ENCODE measurements at places on chromosomes 3 and 15. TPM values are rescaled to one million over a fixed set of nuclear protein-coding genes. Genes with fewer than 3 reads are reported as not detected.

GRCh38 chr3:184332370-184333090, 4.9 kb upstream of the FAM131A start:
- H3K4me3 ChIP-seq = no peak overlapping the region
- H3K27me3 ChIP-seq = no peaks in the 10 kb centered on the region
- peaks cover 8% of the 10 kb centered on the region for H3K4me1 ChIP-seq
- DNase-seq = no peak
- H3K36me3 ChIP-seq = no peaks in the 10 kb centered on the region

DNA sequence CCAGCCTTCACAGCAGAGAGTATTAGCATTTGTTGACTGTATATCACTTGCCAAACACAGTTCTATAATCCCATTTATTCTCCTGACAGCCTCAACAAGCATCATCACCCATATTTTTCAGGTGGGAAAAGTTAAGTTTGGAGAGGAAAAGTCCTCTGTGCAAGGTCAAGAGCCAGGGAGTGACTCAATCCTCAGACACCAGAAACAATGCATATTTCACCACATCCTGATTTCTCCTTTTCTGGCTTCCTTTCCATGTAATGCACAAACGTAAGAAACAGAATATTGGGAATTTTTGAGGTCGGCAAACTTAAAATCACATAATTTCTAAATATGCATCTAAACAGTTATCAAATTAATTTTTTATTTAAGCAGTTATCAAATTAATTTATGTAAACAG, 116.0 kb upstream of the GADL1 start:
- no peaks in the 10 kb centered on the region for H3K4me1 ChIP-seq
- H3K27ac ChIP-seq = no peak overlapping the region
- H3K4me3 ChIP-seq = no peak overlapping the region
- no peaks in the 10 kb centered on the region for H3K27me3 ChIP-seq
- DNase-seq = no peak

Gene HHLA2
- 226 TPM for total RNA-seq

Gene CATSPER2
- 15.7 TPM for total RNA-seq

Gene P3H2
- 39.1 TPM for total RNA-seq

Gene HIGD2B
- total RNA-seq = not detected

Gene HTR3E
- total RNA-seq = not detected

DNA sequence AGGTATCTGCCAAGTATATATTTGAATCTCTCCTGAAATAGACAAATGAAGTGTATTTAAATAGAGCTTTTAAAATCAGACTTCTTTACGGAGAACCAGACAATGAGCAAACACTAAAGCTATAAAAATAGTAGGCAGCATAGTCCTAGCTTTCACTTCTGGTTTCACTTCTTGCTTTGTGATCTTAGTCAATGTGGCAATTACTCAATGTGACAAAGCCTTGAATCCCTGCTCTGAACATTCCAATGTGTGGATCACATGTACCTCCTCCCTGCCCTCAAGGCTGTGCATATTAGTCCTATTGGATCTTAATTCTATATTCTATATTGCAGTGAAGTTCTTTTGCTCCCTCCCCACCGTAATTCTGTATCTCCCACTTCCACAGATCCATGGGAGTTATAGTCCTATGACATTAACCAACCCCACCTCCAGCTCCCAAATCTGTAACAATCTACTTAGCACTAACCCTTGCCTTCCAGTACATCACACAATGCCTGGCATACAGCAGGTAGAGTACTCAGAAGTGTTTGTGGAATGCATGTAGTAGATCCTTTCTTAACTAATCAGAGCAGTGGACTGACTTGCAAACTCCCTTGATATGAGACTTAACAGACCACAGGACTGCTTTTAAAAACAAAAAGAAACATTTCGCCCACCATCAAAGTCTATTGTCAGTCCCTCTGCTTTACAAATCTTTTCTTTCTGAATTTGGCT, 24.3 kb upstream of the CP start:
- H3K27me3 ChIP-seq = no peaks in the 10 kb centered on the region
- peaks cover 6% of the 10 kb centered on the region for H3K4me1 ChIP-seq
- no peaks in the 10 kb centered on the region for H3K36me3 ChIP-seq
- peak overlapping the region; percentile 37 for H3K27ac ChIP-seq

GRCh38 chr3:108067768-108068167, 23.1 kb downstream of the CD47 start:
- no peak overlapping the region for H3K27ac ChIP-seq
- no peak for DNase-seq
- no peak overlapping the region for H3K4me3 ChIP-seq
- no peaks in the 10 kb centered on the region for H3K4me1 ChIP-seq

Gene CCNL1
- total RNA-seq = 422 TPM

GRCh38 chr15:99704444-99704838, 28.8 kb downstream of the LYSMD4 start:
- H3K27ac ChIP-seq = peak overlapping the region; percentile 64
- no peaks in the 10 kb centered on the region for H3K27me3 ChIP-seq
- no peaks in the 10 kb centered on the region for H3K36me3 ChIP-seq
- H3K4me1 ChIP-seq = peaks cover 13% of the 10 kb centered on the region
- DNase-seq = no peak

DNA sequence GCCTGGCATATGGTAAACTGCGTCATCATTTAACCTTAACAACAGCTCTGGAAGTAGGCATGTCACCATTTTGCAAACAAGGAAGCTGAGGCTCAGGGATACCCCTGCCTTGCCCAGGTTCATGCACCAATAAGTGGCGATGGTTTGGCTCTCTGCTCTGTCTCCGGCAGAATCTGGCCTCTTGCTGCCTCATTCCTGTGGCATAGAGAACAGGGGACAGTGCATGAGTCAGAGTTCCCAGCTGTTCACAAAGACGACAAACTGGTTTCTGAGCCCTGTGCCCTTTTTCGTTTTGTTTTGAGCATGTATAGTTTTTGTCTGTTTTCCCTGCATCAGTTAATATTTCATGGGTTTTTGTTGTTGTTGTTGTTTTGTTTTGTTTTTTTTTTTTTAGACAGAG, 236.8 kb downstream of the OPA1 start:
- H3K27ac ChIP-seq = no peak overlapping the region
- no peaks in the 10 kb centered on the region for H3K36me3 ChIP-seq
- H3K4me3 ChIP-seq = no peak overlapping the region
- no peaks in the 10 kb centered on the region for H3K27me3 ChIP-seq
- H3K4me1 ChIP-seq = peaks cover 11% of the 10 kb centered on the region
- DNase-seq = peak; percentile 37

Gene TICRR
- 0.95 TPM for total RNA-seq

Gene TMEM266
- not detected for total RNA-seq

DNA sequence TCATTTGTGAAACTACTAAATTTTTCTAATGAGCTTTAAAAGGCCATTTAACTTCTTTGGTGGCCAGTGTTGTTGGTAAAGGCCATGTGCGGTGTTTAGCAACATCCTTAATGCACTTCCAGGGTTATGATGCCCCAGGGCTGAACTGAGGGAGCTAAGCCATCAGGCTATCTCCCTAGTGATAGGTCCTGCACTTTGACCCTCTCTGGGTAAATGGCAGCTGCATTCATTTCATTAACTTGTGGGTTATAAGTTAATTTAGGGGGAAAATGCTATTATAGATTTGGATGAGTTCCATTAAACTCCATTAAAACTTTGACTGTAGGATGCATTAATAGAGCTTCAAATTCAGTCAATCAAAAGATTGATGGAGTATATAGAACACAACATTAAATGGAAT, 366.7 kb upstream of the ZNF717 start:
- H3K36me3 ChIP-seq = no peaks in the 10 kb centered on the region
- no peak overlapping the region for H3K4me3 ChIP-seq
- no peaks in the 10 kb centered on the region for H3K27me3 ChIP-seq
- no peak overlapping the region for H3K27ac ChIP-seq
- DNase-seq = no peak
- H3K4me1 ChIP-seq = no peaks in the 10 kb centered on the region

GRCh38 chr3:68909719-68910118, 22.6 kb downstream of the TAFA4 start:
- no peaks in the 10 kb centered on the region for H3K36me3 ChIP-seq
- H3K27ac ChIP-seq = no peak overlapping the region

Gene SOX14
- total RNA-seq = not detected

- H3K36me3 ChIP-seq = no peaks in the 10 kb centered on the region
- no peaks in the 10 kb centered on the region for H3K4me1 ChIP-seq
- no peak overlapping the region for H3K4me3 ChIP-seq
- H3K27me3 ChIP-seq = no peaks in the 10 kb centered on the region
Observed at GRCh38 chr3:56900801-56901200, 99.1 kb upstream of the ARHGEF3 start.

- peaks cover 89% of the 10 kb centered on the region for H3K27me3 ChIP-seq
- no peak for DNase-seq
- no peaks in the 10 kb centered on the region for H3K36me3 ChIP-seq
- no peaks in the 10 kb centered on the region for H3K4me1 ChIP-seq
Observed at GRCh38 chr15:36878684-36879262, 221.6 kb downstream of the MEIS2 start.

Measured in transverse colon (tissue), 4 donors.